Fibroblast of skin of left biceps (primary cell): ENCODE measurements at places on chromosomes 16 and 17.
A peak's percentile ranks its signal among the peaks of the same experiment; 100 is the strongest.

DNA sequence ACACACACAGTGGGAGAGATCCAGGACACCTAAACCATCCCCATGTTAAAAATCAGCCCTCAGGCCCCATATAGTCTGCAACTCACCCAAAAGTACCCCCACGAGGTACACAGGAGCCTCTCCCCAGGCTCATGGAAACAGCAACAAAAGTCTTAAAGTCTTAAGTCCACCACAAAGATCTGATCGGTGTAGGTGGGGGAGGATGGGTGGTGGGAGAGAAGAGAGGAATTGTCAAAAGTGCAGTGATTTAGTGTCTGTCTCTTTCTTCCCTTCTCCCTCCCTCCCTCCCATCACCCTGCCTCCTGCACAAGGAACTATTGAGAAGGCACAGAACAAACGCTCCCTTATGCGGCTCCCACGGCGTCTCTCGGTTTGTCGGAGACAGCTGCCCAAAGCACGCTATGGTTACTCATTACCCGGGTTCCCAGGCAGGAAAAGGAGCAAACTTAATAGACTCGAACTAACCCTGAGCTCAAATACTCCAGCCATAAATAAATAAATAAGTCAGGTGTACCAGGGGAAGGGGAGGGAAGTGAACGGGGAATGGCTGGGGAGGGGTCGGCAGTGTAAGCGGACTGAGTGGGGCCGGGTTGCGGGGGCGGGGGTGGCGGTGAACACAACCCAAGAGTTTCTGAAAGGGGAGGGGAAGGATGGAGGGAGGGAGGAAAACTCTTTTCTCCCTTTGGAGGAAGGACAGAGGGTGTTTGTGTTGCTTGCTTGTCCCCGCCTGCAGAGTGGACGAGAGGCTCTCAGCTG is 477.4 kb downstream of the SLC39A11 start:
- DNase-seq: no peak

DNA sequence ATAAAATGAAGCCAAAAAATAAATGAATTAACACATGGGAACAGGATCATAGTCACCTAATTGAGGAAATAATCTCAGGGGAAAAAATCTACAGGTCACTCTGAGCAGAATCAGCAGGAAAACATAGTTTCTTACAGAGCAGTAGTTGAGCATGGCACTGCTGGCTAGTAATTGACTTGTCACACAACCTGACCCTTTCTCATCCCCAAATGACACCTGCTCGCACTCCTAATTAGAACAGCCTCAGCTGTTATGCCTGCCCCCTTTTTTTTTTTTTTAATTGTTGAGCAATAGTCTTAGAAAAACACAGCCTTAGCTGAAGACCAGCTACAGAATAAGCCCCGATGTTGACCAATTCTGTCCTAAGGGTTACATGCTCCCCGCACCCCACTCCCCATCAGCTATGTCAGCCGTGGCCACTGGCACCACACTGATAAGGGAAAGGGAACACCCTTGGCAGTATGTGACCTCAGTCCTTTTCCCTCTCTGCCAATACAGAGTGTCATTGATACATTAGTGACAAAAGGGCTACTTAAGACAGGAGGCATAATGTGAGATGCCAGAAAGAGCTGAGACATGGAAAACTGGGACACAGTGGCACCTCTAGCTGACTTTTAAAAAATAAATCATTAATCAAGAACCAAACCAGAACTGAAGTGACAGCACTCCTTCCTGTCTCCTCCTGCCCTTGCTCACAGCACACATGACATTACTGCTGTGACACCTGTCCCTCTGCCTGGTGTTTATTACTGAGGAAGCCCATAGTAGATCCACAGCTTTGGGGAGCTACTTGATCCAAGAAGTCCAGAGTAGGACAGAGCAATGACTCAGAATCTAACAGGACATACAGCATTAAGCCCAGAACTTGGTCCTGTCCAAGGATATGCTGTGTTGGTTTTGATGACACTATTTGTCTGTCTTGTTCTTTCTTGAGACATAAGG is 41.7 kb downstream of the WDR59 start:
- DNase-seq: no peak

DNA sequence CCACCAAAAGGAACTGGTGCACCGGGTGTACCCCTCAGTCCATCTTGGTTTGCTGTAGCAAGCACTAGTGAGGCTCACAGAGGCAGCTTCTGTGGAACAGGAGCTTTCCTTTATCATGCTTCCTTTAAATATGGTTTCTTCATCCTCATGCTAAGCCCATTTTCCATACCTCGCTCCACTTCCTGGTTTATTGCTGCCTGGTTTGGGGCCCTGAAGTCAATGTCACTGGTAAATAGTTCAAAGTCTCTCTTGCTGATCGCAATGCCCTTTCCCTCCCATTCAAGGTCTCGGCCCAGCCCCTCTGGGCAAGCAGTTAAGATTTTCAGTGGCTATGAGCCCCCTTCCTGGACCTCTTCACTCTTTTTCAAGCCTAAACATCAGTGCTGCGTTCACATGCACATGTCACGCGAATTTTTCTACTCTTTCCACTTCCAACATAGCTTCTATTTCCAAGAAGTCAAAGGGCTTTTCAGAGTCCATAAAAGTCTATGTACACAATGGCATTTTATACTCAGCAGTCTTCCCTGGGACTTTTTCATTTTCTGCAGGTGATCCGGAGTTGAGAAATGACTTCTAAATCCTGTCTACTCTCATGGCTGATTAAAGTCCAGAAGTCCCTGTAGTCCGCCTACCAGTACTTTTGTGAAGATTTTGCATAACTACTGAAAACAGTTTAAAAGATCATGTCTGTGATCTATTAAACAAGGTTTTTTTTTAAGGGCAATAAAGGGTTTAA is 323.8 kb upstream of the ZFHX3 start:
- DNase-seq: no peak

DNA sequence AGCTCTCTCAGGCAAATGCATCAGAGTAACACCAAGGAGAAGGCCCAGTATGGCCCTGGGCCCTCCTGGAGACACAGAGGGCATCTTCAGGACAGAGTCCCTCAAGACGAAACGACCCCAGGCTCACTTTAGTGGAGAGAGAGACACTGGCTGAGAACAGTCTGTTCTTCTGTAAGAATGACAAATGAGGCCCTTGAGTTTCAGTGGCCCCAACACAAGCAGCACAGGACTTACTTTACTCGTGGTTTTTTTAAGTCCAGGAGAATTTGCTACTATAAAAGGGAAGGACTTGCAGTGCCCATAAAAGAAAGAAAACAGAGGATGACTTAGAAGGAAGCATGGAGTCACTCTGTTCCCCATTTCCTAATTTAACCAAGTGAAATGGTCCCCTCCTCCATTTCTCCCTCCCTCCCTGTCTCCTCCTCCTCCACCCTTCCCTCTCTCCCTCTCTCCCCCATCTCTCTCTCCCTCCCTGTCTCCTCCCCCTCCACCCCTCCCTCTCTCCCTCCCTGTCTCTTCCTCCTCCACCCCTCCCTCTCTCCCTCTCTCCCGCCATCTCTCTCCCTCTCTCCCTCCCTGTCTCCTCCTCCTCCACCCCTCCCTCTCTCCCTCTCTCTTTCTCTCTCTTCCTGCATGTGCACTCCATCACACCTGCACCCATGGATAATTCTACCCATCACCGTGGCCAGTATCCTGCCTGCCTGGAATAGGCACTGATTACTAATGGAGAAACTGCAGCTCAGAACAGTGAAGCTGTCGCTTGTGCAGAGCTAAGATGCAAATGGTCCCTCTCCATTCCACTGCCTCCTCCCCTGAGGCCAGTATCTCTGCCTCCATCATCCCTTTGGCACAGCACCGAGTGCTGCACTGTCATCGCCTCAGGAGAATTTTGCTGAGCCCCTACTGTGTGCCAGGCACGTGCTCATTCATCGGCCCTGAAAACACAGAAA is 47.3 kb upstream of the RBFOX3 start:
- no peak for DNase-seq

- DNase-seq: no peak
Observed at GRCh38 chr17:67181825-67182224, 63.2 kb downstream of the HELZ start.

- DNase-seq: no peak
Observed at GRCh38 chr17:31369266-31369665, 22.2 kb upstream of the RAB11FIP4 start.

GRCh38 chr16:77856438-77857160 is 68.2 kb downstream of the VAT1L start:
- DNase-seq: no peak

DNA sequence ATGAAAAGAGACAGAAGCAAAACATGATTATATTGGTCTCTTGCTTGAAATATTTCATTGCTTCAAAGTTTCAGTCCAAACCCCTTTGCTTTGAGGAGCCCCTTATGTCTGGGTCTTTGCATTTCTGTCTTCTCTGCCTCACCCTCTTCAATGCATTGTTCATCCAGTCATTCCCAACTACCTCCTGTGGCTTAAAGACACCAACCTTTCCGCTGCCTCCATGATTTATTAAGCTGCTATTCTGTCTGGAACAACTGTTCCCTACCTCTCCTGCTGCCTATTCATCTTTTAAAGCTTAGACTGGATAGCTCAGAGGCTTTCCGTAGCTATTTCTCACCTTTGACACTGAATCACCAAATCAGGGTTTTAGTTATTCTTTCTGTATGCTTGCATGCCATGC is 2.3 kb downstream of the KRTAP3-2 start:
- DNase-seq: no peak

GRCh38 chr16:81088836-81089235 is 7.4 kb downstream of the GCSH start:
- no peak for DNase-seq

DNA sequence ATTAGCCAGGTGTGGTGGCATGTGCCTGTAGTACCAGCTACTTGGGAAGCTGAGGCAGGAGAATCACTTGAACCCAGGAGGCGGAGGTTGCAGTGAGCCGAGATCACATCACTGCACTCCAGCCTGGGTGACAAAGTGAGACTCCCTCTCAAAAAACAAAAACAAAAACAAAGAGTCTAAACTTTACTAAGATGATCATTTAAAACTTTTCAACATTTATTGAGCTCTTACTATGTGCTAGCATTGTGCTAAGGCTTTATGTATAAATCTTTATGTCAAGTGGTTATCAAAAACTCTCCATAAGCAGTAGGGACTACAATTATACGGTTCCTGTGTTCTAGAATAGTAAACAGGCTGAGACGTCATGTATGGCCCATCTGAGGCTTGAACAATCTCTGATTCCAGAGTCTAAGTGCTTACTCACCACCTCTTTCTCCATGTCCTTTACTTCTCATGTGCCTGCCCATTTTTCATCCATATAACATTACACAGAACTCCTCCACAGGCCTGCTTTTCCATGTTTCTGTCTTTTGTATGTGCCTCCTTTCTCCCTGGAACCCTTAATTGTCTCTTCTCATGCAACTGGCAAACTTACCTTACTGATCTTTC is 66.7 kb downstream of the NUP88 start:
- DNase-seq: no peak

GRCh38 chr17:61381537-61381936 is 18.1 kb upstream of the TBX2 start:
- DNase-seq: no peak

GRCh38 chr16:88200896-88201185 is 181.9 kb upstream of the ZNF469 start:
- DNase-seq: no peak

DNA sequence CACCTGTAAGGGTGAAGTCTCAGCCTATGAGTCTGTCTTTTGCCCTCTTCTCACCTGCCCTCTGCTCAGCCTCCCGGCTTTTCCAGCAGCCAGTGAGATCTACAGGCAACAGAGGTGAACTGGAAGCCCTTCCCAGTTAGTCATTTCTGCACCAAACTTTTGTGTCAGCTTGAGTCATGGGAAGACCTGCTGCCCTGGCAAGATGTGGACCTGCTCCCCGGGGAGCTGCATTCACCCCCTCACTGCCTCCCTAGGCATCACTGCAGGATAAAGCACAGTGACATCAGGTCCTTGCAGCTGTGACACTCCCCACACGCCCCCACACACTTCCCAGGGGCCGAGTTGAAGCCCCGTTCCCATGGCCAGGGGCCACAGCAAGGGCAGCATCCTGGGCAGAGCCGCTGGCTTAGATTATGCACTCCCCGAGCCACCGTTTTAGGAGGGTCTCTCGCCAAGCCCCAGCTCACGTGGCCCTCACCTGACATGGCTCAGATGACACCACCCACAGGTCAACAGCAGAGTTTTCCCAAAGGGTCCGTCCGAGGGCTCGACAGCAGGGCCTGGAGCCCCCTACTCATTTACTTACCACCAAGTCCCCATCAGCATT is 6.5 kb upstream of the ABR start:
- DNase-seq: no peak

DNA sequence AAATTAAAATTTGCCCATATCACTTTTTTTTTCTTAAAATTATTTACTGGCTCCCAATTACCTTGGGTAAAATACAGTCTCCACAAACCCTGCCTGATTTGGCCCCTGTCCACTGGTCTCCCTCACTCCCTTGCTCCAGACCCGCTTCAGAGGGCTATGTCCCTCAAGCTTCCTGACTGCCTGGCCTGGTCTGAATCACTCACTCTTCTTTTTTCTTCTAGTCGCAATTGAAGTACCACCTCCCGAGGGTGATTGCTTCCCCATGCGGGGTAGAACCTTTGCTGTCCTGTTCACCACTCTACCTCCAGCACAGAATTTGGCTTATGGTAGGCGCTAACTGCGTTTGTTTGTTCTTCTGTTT is 598 bp upstream of the PGAP3 start:
- no peak for DNase-seq

GRCh38 chr16:87835882-87836331 is 33.4 kb downstream of the SLC7A5 start:
- no peak for DNase-seq

DNA sequence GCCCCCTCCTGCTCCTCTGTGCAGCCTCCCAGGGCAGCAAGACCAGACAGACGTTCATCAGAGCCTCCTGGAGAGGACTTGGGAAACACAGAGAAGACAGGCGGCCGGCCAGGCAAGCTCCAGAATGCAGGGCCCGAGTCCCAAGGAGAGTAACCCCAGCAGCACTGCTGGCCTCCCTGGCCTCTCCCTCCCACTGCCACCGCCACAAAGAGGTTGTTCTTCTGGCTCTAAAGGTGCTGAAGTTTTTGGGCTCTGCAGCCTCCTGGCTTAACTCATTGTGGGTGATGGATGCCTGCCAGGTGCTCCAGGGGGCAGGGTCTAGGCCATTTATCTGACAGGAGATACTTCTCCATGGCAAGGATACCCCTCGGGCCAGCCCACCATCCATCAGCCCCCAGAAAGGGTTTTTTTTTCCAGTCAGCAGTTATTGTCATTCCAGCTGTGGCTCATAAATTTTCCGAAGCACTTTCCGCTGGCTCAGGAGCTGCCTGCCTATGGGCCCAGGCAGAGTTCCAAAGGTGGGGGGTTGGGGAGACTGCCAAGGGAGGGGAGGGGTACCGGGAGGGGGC is 32.0 kb upstream of the MRPS23 start:
- DNase-seq: no peak

DNA sequence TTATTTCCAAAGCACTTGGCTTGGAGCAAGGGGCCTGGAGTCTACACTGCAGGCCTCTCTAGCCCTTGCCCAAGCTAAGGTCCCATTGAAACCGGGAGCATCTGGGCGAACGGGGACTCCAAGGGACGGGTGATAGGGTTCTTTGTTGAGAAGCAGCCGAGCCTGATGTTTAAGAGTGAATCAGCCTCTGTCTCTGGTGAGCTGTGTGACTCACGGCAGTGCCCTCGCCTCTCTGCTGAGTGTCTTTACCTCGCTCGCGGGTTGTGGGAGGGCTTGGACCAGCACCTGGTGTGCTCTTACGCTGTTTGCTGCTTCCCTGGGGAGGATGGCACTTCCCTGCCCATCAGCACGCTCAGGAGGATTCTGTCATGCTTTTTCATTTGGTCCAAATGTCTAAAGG is 1.3 kb downstream of the HGS start:
- no peak for DNase-seq

GRCh38 chr17:50270435-50271362 is 3.6 kb upstream of the TMEM92 start:
- peak; percentile 65 for DNase-seq
